T-helper 2 cell treated with Interferon-gamma antibody and Interleukin-4, amounts not matched to agents 100 ng/mL and 5 ng/mL, for 36 hours (primary cell): ENCODE measurements at places on chromosomes 16 and 17. TPM values are rescaled to one million over a fixed set of nuclear protein-coding genes. Genes with fewer than 3 reads are reported as not detected.

SLC35G6 gene
- total RNA-seq, result not detected in 2 replicates

ABR gene
- total RNA-seq, result 138 and 142 TPM in 2 replicates

ANKRD13B gene
- total RNA-seq, result 13.0 and 13.7 TPM in 2 replicates

NT5M gene
- total RNA-seq, result 6.0 and 6.6 TPM in 2 replicates

C17orf50 gene
- total RNA-seq, result not detected in 2 replicates

EFNB3 gene
- 0.09 TPM in 1 of 2 replicates, not detected in the other for total RNA-seq

ASGR2 gene
- not detected in 2 replicates for total RNA-seq

MYCBPAP gene
- total RNA-seq, result 6.4 and 6.8 TPM in 2 replicates

COL1A1 gene
- 1.2 and 1.5 TPM in 2 replicates for total RNA-seq

SIAH1 gene
- total RNA-seq, result 16.1 and 16.3 TPM in 2 replicates

SLFN12L gene
- total RNA-seq, result 105 and 106 TPM in 2 replicates

ABCA10 gene
- total RNA-seq, result 0.64 TPM in 2 replicates

SLC39A11 gene
- total RNA-seq, result 26.9 and 29.2 TPM in 2 replicates

SLX1B gene
- total RNA-seq, result 38.4 and 81.2 TPM in 2 replicates
